Neural crest cell (in vitro differentiated cells): ENCODE measurements at places on chromosomes 7 and 10. TPM values are rescaled to one million over a fixed set of nuclear protein-coding genes. Genes with fewer than 3 reads are reported as not detected.

- no peak for DNase-seq
Observed at GRCh38 chr10:8151086-8151485, 96.6 kb downstream of the GATA3 start.

GRCh38 chr10:103784723-103785418, 70.5 kb downstream of the SH3PXD2A start:
- no peak for DNase-seq

GRCh38 chr7:139995017-139995915, 67.5 kb downstream of the PARP12 start:
- no peak for DNase-seq

GRCh38 chr7:7426676-7427075, 109.0 kb downstream of the COL28A1 start:
- no peak for DNase-seq

The PKD2L1 gene
- total RNA-seq = 0.14 TPM in 1 of 2 replicates, not detected in the other

GRCh38 chr7:1767524-1767923, 97.4 kb downstream of the ELFN1 start:
- no peak for DNase-seq

The HMX3 gene
- total RNA-seq = not detected in 2 replicates

The NFE2L3 gene
- 2.4 and 3.5 TPM in 2 replicates for total RNA-seq

- no peak for DNase-seq
Observed at GRCh38 chr7:46179061-46179610, 258.1 kb upstream of the IGFBP3 start.

The MRLN gene
- not detected in 2 replicates for total RNA-seq
